CD4-positive, alpha-beta memory T cell (primary cell): ENCODE measurements at places on chromosomes 2 and 18. TPM values are rescaled to one million over a fixed set of nuclear protein-coding genes. Genes with fewer than 3 reads are reported as not detected.

- peak; percentile 20 for DNase-seq
Observed at GRCh38 chr2:203155406-203155805, 83.4 kb upstream of the CYP20A1 start.

UGT1A3 gene
- not detected for total RNA-seq

AAMP gene
- total RNA-seq: 66.3 TPM

- no peak for DNase-seq
Observed at GRCh38 chr2:84362541-84362940, 96.5 kb downstream of the SUCLG1 start.

DNA sequence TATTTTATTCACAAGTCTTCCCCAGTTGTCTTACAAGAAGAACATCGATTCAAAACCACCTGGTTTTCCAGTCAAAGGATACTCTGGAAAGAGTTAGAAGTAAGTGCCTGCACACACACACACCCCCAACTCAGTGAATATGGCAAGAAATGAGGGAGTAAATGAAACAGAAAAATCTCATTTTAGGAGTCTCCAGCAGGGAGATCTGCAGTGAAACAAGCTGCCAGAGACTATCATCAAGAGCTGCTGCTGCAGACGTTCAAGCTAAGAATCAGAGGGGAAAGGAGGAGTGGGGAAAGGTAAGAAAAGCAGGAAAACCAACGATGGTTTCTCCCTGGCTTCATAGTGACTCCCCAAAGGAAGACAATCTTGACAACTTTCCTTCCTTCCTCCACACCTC, 2.4 kb downstream of the ALK start:
- DNase-seq: no peak

GRCh38 chr18:7038330-7038851, 79.2 kb downstream of the LAMA1 start:
- no peak for DNase-seq

KLF7 gene
- total RNA-seq: 47.1 TPM

M1AP gene
- not detected for total RNA-seq

CSRNP3 gene
- total RNA-seq: not detected

DNA sequence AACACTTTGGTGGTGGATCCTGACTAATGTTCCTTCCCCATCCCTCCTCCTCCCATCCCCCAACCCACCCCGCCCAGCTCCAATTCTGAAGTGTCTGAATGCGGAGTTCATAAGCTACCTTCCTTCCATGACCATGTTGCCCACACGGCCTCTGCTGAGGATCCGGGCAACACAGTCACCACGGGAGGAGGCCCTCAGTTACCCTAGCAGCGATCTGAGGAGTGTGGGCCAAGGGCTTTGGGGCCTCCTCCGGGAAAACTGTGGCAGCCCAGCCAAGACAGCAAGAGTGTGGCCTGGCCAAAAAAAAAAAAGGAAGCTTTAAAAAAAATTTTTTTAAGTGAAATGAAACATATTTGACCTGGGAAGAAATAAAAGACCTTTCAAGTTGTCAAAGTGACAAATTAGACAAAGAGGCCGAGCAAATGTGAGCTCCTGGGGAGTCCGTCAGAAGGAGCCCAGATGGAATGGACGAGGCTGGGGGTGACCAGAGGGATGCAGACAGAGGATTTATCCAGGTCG, 169.0 kb upstream of the PKDCC start:
- DNase-seq: no peak

DNA sequence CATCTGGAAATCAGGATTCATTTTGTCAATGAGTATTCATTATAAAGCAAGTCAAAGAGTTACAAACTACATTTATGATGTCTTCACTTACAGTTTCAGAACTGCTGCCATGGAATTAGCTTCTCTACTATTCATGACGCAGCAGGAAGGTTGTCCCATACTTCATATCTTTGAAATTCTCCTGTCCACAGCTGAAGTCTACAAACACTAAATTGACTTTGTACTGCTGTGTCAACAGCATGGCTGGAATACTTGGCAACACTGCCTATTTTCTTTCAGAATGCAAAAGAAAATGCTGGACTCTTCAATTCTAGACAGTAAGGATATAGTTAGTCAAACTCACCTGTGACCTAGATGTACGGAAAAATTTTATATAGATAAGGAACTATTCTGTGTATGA, 44.6 kb upstream of the UNC80 start:
- no peak for DNase-seq

- no peak for DNase-seq
Observed at GRCh38 chr2:30931841-30932407, 124.7 kb upstream of the CAPN13 start.

DNA sequence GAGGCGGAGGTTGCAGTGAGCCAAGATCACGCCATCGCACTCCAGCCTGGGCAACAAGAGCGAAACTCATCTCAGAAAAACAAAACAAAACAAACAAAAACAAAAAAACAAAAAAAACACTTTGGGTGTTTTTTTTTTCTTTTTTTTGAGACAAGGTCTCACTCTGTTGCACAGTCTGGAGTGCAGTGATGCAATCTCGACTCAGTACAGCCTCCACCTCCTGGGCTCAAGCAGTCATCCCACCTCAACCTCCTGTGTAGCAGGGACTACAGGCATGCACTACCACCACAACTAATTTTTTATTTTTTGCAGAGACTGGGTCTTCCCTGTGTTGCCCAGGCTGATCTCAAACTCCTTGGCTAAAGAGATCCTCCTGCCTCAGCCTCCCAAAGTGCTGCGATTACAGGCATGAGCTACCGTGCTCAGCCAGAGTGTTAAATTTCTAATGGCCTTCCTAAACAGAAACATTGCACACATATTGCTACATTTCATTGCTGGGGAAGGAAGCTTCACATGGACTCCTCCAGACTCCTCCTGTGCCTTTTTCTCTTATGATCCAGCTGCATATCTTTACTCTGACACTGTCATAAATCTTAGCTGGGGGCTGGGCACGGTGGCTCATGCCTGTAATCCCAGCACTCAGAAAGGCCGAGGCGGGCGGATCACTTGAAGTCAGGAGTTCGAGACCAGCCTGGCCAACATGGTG, 19.7 kb downstream of the STARD7 start:
- no peak for DNase-seq

- no peak for DNase-seq
Observed at GRCh38 chr2:176187899-176188773, at the start of gene HOXD1. HOXD1 (plus strand) TSS chr2:176188668; CDS start chr2:176188802, 134 bp downstream.

DNA sequence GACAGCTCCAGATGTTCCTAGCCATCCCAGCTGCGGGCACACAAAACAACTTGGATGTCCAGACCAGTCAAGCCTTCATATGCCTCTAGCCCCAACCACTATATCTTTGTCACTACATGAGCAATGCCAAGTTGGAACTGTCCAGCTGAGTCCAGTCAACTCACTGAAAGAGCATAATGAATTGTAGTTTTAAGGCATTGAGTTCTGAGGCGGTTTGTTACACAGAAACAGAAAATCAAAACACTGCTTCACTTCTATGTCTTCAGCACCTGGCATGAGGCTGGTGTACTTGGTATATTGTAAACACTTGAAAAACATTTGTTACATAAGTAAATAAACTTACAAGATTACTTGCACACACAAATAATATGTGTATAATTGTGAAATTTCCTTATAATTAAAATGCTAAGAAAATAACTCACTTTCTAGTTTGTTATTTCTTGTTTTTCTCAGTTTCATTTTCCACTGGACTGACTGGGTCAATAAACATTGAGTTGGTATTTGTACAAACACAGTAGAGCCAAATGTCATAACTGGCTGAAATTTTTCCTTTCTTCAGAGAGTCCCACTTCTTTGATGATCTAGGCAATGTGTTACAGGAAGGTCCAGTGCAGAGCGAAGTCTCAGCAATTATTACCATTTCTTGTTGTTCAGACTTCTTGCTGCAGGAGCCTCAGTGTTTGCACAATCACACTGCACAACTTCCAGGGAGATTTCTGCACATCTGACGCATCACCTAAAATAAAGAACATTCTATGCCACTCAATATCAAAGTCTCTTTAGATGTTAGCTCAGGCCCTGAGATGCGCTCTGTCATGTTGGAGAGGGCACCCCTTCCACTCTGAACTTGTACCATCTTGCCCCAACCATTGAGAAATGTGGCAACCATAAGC, 38.2 kb upstream of the DPP4 start:
- DNase-seq: no peak

ALKAL2 gene
- total RNA-seq: not detected

DNA sequence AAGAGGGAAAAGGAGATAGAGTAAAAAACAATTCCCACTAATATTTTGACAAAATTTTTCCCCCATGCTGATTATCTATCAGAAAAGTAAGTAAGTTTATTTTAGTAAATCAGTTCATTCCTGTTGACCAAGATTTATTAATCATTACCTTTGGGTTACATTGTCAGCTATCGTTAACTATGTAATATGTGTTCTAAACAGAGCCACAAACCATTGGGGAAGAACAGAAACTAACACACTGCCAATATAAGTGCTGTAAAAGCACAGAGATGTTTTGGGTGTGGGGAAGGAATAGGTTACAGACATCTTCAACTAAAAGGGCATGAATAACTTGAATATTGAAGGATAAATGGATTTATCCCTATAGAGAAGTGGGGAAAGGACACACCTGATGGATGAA, 42.5 kb upstream of the ACADL start:
- no peak for DNase-seq

SNED1 gene
- total RNA-seq: 90.1 TPM
